T-helper 17 cell (primary cell): ENCODE measurements at places on chromosomes 6 and 20. TPM values are rescaled to one million over a fixed set of nuclear protein-coding genes. Genes with fewer than 3 reads are reported as not detected.

- no peak overlapping the region for H3K4me3 ChIP-seq
- peaks cover 22% of the 10 kb centered on the region for H3K4me1 ChIP-seq
- peaks cover 18% of the 10 kb centered on the region for H3K27me3 ChIP-seq
- no peak for DNase-seq
- H3K27ac ChIP-seq, result no peak overlapping the region
Measured at GRCh38 chr6:41451515-41452163, 94.5 kb upstream of the FOXP4 start.

DNA sequence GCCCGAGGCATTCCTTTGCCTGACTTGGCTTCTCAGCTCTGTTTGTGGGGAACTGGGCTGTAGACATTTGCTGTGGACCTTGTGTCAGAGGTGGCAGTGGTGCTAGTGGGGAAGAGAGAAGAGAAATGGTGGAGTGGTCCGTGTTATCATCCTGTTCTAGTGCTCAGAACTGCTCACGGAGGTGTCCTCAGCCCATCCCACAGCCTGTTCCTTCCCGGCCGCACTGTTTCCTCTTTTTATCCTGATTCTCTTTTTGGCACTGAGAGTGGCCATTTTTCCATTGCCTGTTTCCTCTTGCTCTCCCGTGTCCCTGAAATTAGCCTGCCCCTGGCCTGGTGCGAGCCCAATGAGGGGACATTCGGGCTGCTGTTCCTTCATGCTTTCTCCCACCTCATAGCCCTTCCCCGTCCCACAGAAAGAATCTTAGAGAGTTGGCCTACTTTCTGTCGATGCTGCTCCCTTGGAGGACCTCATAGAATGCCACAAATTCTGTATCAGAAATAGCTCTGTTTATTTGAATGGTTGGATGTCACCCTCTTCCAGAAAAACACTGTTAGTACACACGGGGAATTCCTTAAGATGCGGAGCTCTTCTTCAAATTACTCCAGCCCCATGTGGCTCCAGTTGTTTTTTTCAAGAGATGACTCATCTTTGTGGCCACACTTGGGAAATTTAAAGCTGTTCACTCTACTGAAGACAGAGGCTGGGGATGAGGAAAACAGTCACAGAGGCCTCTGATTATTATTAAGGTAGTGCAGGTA lies 26.1 kb downstream of the FARS2 start:
- H3K4me1 ChIP-seq, result peaks cover 42% of the 10 kb centered on the region
- peaks cover 6% of the 10 kb centered on the region for H3K36me3 ChIP-seq
- DNase-seq, result no peak
- no peak overlapping the region for H3K4me3 ChIP-seq

GRCh38 chr6:118198746-118199145 lies 291.7 kb downstream of the SLC35F1 start:
- DNase-seq, result no peak
- no peaks in the 10 kb centered on the region for H3K27me3 ChIP-seq
- no peaks in the 10 kb centered on the region for H3K4me1 ChIP-seq

GRCh38 chr6:41726876-41727275 lies 8.5 kb downstream of the TFEB start:
- no peak for DNase-seq
- H3K36me3 ChIP-seq, result no peaks in the 10 kb centered on the region
- H3K27me3 ChIP-seq, result no peaks in the 10 kb centered on the region
- peak overlapping the region; percentile 43 for H3K27ac ChIP-seq
- H3K4me3 ChIP-seq, result peak overlapping the region; percentile 76

The DEF6 gene
- total RNA-seq, result 193 TPM

The TGM3 gene
- total RNA-seq, result not detected

The HLA-F gene
- 629 TPM for total RNA-seq

DNA sequence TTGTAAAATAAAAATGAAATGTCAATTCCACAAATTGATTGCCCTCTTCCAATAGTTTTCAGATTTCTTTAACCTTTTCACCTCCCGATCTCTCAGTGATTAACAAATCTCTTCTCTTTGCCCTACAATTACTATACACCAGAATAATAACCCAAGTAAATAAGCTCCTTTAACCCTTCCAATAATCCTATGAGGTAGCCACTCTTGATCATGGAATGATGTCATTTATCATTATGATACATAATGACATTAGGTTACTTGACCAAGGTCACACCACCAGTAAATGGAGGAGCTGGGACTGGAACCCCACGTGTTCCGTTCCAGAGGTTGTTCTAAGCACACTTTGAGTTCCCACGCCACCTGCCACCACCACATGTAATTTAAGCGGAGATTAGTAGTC lies 54.8 kb downstream of the ADAT2 start:
- no peak for DNase-seq
- peaks cover 3% of the 10 kb centered on the region for H3K36me3 ChIP-seq
- peaks cover 14% of the 10 kb centered on the region for H3K4me1 ChIP-seq
- peak overlapping the region; percentile 51 for H3K27ac ChIP-seq
- no peak overlapping the region for H3K4me3 ChIP-seq
- H3K27me3 ChIP-seq, result peaks cover 25% of the 10 kb centered on the region

DNA sequence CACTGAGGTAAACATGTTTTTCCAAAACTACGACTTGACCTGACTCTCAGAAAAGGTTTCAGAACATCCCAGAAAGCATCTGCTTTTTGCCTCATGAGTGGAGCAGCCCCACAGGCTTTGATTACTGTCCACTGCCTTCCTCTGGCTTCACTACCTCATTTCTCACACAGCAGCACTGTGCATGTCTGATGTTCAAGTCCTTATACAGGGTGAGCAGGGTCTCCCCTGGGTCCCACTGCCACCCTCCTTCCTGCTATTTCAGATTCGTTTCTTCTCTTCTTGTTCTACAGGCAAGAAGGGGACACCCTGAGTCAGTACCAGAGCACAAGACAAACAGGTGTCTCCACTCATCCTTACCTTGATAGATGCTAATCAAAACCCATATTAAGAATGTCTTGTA lies 64.7 kb upstream of the NFATC2 start:
- peaks cover 18% of the 10 kb centered on the region for H3K4me1 ChIP-seq
- H3K27ac ChIP-seq, result no peak overlapping the region
- no peak overlapping the region for H3K4me3 ChIP-seq
- H3K27me3 ChIP-seq, result peaks cover 61% of the 10 kb centered on the region
- H3K36me3 ChIP-seq, result peaks cover 4% of the 10 kb centered on the region

The SLC22A23 gene
- total RNA-seq, result 6.3 TPM

GRCh38 chr6:130743175-130743574 lies 84.0 kb upstream of the SMLR1 start:
- no peak overlapping the region for H3K4me3 ChIP-seq
- no peak for DNase-seq
- H3K27me3 ChIP-seq, result peaks cover 8% of the 10 kb centered on the region
- H3K27ac ChIP-seq, result no peak overlapping the region

The ATP5F1E gene
- 84.0 TPM for total RNA-seq

- H3K36me3 ChIP-seq, result peaks cover 7% of the 10 kb centered on the region
- no peak for DNase-seq
- peaks cover 51% of the 10 kb centered on the region for H3K4me1 ChIP-seq
- H3K4me3 ChIP-seq, result no peak overlapping the region
- H3K27ac ChIP-seq, result no peak overlapping the region
Measured at GRCh38 chr6:106318061-106318460, 7.5 kb downstream of the ATG5 start.

DNA sequence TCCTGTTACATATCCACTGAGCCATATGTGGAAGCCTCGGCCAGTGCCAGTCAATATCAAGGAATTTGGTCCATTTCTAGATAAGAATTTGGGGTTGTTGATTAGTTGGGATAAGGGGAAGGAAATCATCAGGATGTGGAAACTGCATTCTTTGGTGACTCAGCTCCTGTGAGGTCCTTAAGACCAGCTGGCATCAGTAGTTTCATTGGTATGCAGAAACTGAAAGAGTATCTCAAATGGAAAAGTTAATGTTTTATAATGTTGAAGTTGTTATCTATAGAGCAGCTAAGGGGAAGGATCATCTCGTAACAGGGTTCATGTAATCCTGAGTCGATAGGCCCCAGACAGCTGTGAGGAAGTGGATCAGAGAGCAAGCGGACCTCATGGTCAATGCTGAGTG lies 87.9 kb upstream of the PRND start:
- no peak for DNase-seq
- peaks cover 3% of the 10 kb centered on the region for H3K4me1 ChIP-seq
- H3K36me3 ChIP-seq, result no peaks in the 10 kb centered on the region
- H3K27me3 ChIP-seq, result peaks cover 8% of the 10 kb centered on the region

DNA sequence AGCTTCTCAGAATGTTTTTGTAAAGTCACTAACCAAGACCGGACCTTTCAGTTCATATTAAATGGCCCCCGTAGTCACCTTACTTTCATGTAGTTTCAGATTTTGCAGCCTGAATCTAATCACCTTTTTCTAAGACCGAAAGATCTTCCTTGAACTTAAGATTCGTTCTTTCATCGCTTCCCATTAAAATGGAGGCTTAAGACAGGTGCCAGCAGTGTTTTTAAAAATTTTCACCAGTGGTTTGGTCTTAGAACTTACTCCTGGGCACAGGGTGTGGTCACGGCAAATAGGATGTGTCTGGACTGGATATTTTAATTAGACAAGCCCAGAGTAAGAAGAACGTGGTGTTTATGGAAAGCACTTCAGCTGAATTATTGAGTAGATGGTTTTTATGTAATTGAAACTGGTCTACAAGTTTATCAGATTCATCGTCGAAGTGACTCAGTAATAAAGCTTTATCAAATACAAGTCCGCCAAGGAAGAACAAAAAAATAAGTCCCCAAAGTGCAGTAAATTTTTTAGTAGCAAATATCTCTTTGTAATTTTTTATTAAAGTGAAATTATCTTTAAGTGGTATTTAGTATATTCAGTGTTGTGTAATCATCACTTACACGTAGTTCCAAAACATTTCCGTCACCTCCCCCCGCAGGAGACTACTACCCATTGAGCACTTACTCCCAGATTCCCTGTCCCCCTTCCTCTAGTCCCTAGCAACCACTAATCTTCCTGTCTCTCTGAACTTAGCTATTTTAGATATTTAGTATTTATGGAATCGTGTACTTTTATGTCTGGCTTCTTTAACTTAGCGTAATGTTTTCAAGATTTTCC lies 868 bp downstream of the SRSF3 start:
- no peak for DNase-seq
- peaks cover 25% of the 10 kb centered on the region for H3K36me3 ChIP-seq
- H3K4me1 ChIP-seq, result peaks cover 45% of the 10 kb centered on the region
- H3K27ac ChIP-seq, result peak overlapping the region; percentile 97
- peak overlapping the region; percentile 90 for H3K4me3 ChIP-seq

The WFDC10B gene
- total RNA-seq, result not detected

The PLTP gene
- 1.5 TPM for total RNA-seq

- peak overlapping the region; percentile 13 for H3K4me3 ChIP-seq
- peak overlapping the region; percentile 75 for H3K27ac ChIP-seq
Measured at GRCh38 chr20:53691060-53691810, 97.6 kb upstream of the ZNF217 start.

The MAPK13 gene
- total RNA-seq, result 32.1 TPM

DNA sequence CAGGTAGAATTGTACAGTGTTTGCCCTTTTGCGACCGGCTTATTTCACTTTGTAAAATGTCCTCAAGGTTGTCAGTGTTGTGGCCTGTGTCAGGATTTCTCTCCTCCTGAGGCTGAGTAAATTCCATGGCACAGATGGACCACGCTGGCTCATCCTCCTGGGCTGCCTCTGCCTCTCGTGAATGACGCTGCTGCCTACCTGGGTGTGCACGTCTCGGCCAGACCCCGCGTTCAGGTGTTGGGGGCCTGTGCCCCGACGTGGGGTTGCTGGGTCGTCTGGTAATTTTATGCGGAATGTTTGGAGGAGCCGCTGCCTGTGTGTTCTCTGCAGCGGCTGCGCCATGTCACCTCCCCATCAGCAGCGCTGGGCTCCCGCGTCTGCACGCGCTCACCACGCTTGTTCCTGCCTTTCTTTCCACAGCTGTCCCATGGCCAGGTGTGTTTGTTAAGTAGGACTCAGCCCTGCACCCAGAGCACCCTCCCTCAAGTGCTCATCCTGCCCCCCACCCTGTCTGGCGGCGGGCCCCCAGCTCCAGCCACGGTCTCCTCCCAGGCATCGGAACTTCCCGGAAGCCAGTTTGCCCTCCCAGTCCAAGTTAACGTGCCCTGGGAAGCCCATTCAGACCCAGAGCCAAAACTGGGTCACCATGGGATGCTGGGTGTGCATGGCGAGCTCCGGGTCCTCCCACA lies 36.1 kb upstream of the CHRNA4 start:
- H3K4me3 ChIP-seq, result no peak overlapping the region
- H3K4me1 ChIP-seq, result peaks cover 2% of the 10 kb centered on the region
- H3K27ac ChIP-seq, result no peak overlapping the region
- no peaks in the 10 kb centered on the region for H3K36me3 ChIP-seq

The NOTCH4 gene
- 0.60 TPM for total RNA-seq

GRCh38 chr20:407953-408842 lies at the start of gene RBCK1:
TSS of gene RBCK1 (plus strand) at chr20:408299. CDS start at chr20:408758, 459 bp downstream.
- H3K4me1 ChIP-seq, result peaks cover 38% of the 10 kb centered on the region
- H3K36me3 ChIP-seq, result no peaks in the 10 kb centered on the region
- peak; percentile 85 for DNase-seq
- peak within 1 kb of the TSS; percentile 94 for H3K27ac ChIP-seq
- no peaks in the 10 kb centered on the region for H3K27me3 ChIP-seq

The CYP39A1 gene
- not detected for total RNA-seq

- peaks cover 2% of the 10 kb centered on the region for H3K36me3 ChIP-seq
- H3K4me1 ChIP-seq, result no peaks in the 10 kb centered on the region
- H3K4me3 ChIP-seq, result no peak overlapping the region
- DNase-seq, result no peak
Measured at GRCh38 chr6:168582571-168582981, 141.6 kb downstream of the SMOC2 start.

- H3K4me3 ChIP-seq, result no peak overlapping the region
- no peak for DNase-seq
- H3K4me1 ChIP-seq, result no peaks in the 10 kb centered on the region
- no peaks in the 10 kb centered on the region for H3K36me3 ChIP-seq
- H3K27me3 ChIP-seq, result peaks cover 6% of the 10 kb centered on the region
Measured at GRCh38 chr6:100269189-100269588, 195.5 kb downstream of the SIM1 start.

DNA sequence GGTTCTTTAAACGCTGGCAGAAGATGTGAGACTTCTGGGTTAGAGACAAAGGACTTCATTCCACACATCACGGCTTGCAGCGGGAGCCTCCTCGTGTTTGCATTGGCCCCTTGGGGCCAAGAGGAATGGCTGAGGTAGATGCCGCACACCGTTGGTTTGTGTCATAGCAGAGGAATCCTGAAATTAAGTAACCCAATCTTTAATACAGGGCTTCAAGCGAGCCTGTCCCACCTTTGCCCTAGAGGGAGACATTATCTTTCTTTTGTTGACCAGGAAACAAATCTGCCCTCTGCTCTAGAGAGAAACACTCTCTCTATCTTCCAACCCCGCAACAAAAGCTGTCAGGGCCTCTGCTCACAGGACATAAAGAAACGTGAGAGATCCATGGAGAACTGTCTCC lies 277.5 kb upstream of the ZFP64 start:
- H3K27ac ChIP-seq, result no peak overlapping the region
- no peak overlapping the region for H3K4me3 ChIP-seq
- H3K4me1 ChIP-seq, result no peaks in the 10 kb centered on the region

- peaks cover 26% of the 10 kb centered on the region for H3K27me3 ChIP-seq
- H3K36me3 ChIP-seq, result no peaks in the 10 kb centered on the region
- no peak for DNase-seq
- peak overlapping the region; percentile 43 for H3K4me3 ChIP-seq
- H3K27ac ChIP-seq, result no peak overlapping the region
Measured at GRCh38 chr6:159151266-159151855, 17.8 kb upstream of the FNDC1 start.
